Skin of body (tissue), 3 donors: ENCODE measurements at places on chromosomes 6 and 20. TPM values are rescaled to one million over a fixed set of nuclear protein-coding genes. Genes with fewer than 3 reads are reported as not detected.
A peak's percentile ranks its signal among the peaks of the same experiment; 100 is the strongest.

Gene PRL
- total RNA-seq, result 0.39 TPM

Gene BPIFA1
- not detected for total RNA-seq

DNA sequence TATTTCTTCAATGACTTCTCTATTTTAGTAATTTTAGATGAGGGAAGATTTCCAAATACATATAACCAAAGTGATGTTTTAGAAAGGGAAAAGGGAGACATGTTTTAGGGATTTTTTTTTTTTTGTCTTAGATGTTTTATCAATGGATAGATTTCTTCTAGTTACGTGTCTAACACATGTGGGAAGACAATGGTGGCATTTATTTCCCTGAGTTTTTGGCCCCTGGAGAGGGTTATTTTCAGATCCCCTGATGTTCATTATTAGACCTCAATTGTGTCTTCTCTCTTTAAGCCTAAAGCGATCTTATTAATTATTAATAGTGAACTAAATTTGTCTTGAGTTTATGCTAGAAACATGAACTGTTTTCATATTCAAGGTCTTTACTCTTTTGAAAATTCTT, 30.3 kb downstream of the TRMT11 start:
- DNase-seq, result no peak

GRCh38 chr20:35049776-35050352, 42.7 kb downstream of the TRPC4AP start:
- DNase-seq, result no peak

GRCh38 chr6:7730001-7730783, 4.3 kb downstream of the BMP6 start:
- DNase-seq, result no peak

GRCh38 chr6:47083586-47084047, 41.5 kb upstream of the ADGRF1 start:
- DNase-seq, result peak; percentile 74

- no peak for DNase-seq
Measured at GRCh38 chr6:142055219-142055618, 77.5 kb upstream of the GJE1 start.

GRCh38 chr6:159754959-159755914, 6.6 kb upstream of the ACAT2 start:
- DNase-seq, result no peak

- DNase-seq, result no peak
Measured at GRCh38 chr6:5112066-5112799, 27.1 kb downstream of the PPP1R3G start.

- no peak for DNase-seq
Measured at GRCh38 chr6:119116712-119117281, 38.3 kb upstream of the FAM184A start.

DNA sequence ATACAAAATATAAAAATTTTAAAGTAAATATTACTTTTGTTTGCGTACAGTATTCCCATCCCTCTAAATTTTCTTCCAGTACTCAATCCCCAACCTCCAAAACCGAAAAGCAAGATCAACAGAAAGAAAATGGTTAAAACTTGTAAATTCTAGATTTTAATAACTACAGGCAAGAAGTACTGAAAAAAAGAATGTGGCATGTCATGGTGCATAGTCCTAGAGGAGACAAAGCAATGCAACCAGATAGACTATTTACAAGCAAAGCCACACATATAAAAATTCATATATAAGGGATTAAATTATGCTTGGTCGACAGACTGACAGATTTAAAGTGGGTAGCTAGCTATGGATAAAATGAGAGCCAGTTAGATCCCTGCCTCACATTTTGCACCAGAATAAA, 56.5 kb upstream of the HFE start:
- no peak for DNase-seq
